ENCODE measurements at places on chromosomes 7 and 10.

GRCh38 chr10:593901-594457 is 95.5 kb downstream of the DIP2C start:
- DNase-seq = no peak

GRCh38 chr10:107814865-107815487 is 650.5 kb upstream of the SORCS1 start:
- DNase-seq = no peak

- no peak for DNase-seq
Measured at GRCh38 chr7:158374586-158374985, 213.0 kb downstream of the PTPRN2 start.

GRCh38 chr10:26528715-26529393 is 90.7 kb downstream of the APBB1IP start:
- DNase-seq = no peak

- peak; percentile 88 for DNase-seq
Measured at GRCh38 chr7:55951637-55952351, at the start of gene MRPS17. Gene MRPS17, plus strand, starts transcription at chr7:55951877. Its CDS starts 1,319 bp downstream, at chr7:55953196.

DNA sequence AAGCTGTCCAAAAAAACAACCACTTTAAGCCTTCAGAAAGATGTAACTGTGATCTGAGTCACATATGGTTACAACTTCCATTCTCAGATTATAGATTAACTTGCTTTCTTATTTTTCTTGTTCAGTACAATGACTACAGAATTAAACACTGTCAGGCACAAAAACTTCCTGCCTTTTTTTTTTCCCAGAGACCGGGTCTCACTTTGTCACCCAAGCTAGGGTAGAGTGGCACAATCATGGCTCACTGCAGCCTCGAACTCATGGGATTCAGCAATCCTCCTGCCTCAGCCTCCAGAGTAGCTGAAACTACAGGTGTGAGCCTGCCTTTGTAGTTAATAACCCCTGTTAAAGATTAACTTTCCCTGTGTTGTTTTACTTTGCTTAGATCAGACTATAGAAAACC is 163.2 kb downstream of the AVL9 start:
- DNase-seq = no peak

DNA sequence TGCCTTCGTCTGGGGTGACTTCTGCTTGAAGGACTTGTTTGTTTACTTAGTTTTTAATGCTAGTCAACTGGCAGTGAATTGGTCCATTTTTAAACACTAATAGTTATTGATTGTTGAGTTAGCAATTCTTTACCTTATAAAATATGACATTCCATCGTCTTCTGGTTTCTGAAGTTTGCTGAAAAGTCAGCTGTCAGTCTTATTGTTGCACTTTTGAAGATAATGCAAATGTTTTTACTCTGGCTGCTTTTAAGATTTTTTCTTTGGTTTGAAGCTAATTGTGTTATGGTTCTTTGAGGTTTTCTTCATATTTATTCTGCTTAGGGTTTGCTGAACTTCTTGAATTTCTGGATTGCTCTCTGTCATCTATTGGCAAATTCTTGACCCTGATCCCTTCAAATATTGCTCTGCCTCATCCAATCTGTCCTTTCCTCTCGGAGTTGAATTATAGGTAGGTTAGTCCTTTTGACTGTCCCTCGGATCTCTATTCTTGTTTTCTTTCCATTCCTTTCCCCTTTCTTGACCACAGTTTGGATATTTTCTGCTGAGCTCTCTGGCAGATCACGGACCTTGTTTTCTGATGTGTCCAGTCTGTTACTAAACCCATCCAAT is 24.2 kb downstream of the MGMT start:
- no peak for DNase-seq

DNA sequence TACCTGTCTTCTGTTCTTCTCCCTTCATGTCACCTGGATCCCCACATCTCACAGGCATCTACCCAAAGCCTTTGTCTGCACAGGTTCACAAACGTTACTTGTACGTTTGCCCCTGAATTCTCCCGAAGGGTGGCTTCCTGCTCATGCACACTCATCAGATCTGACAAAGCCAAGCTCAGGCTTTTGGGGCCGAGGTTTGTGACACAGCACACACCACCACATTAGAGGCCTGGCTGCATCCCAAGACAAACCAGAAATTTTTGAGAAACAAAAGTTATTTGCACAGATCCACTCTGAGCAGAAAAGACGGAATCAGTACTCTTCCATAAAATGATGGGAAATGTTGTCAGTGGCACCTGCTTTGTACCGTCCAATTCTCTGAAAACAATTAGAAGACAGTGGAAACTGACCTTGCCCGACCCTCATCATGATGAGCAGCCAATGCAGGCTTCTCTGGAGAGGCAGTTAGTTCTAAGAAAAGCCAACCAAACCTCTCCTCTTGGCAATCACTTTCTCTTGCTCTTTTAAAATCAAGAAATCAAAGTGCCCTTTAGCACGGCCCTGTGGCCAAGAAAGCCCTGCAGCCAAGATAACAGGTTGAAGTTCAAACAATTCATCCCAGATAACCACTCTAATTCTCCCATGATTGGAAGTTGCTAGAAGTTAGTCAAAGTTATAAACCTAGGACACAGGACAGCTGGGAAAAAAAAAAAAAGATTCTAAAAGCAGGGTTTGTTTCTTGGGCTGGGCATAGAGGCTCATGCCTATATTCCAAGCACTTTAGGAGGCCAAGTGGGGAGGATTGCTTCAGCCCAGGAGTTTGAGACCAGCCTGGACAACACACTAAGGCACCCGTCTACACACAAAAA is 13.6 kb upstream of the SVIL start:
- no peak for DNase-seq

GRCh38 chr10:102645388-102645740 is 1.1 kb downstream of the TRIM8 start:
- DNase-seq = no peak

DNA sequence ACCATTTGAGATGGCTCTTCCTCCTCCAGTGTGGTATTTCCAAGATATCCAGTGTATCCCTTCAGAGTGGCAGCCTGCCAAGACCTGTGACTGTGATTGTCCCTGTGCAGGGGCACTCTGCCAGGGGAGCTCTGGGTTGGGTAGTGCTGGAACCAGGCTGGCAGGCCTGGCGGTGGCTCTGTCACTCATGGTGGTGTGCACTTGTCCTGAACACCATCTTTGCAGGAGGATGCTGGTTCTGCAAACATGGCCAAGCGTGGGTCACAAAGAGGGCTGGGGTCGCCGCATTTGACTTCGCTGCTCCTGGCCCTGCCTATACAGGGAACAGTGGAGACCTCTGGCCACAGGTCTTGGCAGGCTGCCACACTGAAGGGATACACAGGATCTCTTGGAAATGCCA is 205.2 kb downstream of the PRPF18 start:
- DNase-seq = no peak

DNA sequence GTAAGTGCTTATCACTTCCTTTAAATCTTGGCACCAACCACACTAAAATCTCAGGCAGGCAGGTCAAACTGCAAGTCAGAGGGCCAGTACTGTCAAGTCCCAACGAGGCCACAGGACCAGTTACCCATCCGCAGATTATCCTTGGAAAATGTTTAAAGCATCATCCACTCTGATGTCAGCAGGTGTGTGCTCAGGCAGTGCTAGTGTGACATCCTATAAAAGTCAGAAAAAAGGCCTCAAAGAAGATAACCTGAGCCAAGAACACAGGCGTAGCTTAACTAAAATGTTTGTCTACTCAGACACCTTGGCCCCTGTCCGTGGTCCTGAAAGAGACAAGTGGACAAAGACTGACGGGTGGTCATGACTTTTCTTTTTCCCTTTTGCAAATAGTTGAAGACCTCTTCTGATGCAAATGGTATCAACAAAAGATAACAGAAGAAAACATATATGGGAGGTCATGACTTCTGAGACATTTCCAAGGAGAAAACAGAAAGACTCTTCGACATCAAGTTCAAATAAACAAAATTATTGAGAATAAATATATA is 309.3 kb downstream of the KCNMA1 start:
- peak; percentile 1 for DNase-seq

GRCh38 chr7:100119970-100120732 is 717 bp downstream of the CNPY4 start:
- DNase-seq = peak; percentile 52

Measured in activated gamma-delta T cell treated with anti-CD3 and anti-CD28 coated beads, Interleukin-2, amount 50 U/mL, for 16 hours (primary cell).